LoVo (cell line): ENCODE measurements at places on chromosomes 12 and 14.

GRCh38 chr12:30661210-30661609 lies 34.5 kb downstream of the IPO8 start:
- DNase-seq = no peak

GRCh38 chr12:67388331-67389138 lies 119.4 kb downstream of the CAND1 start:
- DNase-seq = no peak

GRCh38 chr12:52632656-52633055 lies 14.3 kb upstream of the KRT73 start:
- DNase-seq = no peak

- no peak for DNase-seq
These were observed 10.4 kb downstream of the HOXC5 start for GRCh38 chr12:54042970-54043853.

DNA sequence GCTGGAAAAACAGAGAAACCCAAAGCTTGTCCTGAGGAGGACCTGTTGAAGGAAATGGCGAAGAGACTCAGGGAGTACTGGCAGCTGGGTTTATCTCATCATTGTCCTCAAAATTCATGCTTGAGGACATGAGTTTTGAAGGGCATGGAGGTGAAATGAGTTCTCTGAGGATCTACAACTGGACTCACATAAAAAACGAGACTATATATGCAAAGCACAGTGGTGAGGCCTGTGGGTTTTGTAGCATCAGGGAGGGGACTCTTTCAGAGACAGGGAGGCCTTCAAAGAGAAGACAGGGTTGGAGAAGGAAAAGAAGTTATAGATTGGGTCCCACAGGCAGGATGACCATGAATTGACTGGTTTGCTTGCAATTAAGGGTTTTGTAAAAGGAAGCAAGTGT lies 71.3 kb upstream of the SCN8A start:
- no peak for DNase-seq

DNA sequence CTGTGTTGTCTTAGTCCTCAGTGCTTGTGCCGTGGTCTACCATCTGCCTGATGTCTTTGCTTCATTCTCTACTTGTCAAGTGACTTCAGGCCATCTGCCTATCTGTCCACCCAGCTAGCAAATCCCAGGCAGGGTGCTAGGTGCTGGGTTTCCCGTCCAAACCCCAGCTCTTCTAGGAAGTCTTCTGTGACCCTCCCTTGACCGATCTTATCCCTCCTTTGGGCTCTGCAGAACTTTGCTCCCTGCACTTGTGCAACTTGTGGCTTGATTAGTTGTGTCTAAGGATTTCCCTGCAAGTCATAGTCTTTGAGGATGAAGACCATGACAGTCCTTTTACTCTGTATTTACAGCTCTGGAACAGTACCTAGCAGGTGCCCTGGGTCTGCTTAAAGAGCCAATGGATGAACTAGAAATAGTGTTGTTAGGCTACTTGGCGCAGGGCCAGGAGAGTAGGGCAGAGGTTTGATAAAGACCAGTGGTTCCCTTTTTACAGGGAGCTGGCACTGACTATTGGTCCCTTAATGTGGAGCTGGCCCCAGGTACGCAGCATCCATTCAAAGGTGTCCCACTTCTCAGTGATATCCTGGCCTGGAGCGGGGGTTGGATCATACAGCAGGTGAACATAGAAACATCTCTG lies 60.1 kb downstream of the ADCK1 start:
- no peak for DNase-seq

DNA sequence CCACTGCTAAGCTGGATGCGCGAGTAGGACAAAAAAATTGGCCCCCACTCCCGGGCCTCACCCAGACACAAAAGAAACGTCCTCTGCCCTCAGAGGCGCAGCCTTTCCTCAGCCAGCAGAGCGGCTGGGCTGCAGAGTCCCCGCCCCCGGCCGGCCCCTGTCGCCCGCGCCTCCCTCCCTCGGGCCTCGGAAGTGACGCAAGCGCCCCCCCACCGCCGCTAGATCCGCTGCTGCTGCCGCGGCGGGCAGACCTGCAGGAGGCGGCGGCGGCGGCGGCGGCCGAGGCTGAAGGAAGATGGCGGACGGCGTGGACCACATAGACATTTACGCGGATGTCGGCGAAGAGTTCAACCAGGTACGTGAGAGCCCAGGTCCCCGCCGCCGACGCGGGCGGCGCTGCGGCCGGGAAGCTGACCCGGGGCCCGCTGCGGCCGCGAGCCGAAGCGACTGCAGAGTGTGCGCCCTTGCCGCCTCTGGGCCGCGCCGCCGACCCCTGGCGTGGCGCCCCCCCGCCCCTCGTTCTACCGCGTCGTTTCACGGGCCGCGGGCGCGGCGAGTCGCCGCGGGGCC lies at the start of gene CPSF6:
CPSF6 (plus strand) TSS at position 218 of the 570 bp plus-strand sequence; CDS start at position 296, 78 bp downstream.
- peak; percentile 98 for DNase-seq

DNA sequence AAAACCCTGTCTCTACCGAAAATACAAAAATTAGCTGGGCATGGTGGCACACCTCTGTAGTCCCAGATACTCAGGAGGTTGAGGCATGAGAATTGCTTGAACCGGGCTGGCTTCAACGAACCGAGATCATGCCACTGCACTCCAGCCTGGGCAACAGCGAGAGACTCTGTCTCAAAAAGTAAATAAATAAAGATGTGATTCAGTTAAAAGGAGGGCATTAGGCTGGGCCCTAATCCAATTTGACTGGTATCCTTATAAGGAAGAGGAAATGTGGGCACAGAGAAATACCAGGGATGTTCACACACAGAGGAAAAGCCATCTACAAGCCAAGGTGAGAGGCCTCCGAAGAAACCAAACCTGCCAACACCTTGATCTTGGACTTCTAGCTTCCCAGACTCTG lies 10.1 kb upstream of the DCAF4 start:
- peak; percentile 15 for DNase-seq

GRCh38 chr14:20179880-20180279 lies 10.8 kb upstream of the OR11G2 start:
- no peak for DNase-seq

GRCh38 chr12:26786491-26786864 lies 46.5 kb downstream of the ITPR2 start:
- no peak for DNase-seq

DNA sequence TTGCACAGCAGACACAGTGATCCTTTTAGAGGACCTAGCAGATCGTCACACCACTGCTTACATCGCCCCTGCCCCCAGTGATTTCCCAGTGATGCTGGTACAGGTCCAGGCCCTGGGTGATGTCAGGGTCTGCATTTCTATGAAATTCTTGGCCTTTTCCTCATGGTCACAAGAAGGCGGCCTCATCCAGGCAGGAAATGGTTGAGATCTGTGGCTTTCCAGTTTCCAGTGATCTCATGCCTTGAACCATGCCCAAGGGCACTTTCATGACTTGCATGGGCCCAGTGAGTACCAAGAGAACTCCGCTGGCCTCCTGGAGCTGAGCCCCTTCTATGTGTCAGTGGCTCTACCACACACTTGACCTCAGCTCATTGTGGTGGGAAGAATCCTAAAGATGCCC lies 41.9 kb upstream of the BDKRB2 start:
- DNase-seq = no peak

DNA sequence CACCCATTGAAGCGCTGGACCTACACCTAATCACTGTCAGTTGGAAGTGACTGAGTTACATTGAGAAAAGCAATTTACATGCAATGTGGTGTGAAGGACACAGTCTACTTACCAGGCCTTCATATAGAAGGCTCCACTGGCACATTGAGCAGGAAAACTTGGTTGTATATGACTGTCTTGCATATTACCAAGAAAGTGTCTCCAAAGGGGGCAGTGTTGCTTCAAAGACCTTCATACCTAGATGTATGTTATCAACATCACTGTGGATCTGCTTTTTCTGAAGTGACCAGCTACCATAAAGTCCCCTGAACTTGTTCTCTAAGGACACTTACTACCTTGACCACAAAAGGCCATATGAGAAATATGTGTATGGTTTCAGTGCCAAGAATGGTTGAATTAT lies 64.1 kb downstream of the NELL2 start:
- DNase-seq = no peak

DNA sequence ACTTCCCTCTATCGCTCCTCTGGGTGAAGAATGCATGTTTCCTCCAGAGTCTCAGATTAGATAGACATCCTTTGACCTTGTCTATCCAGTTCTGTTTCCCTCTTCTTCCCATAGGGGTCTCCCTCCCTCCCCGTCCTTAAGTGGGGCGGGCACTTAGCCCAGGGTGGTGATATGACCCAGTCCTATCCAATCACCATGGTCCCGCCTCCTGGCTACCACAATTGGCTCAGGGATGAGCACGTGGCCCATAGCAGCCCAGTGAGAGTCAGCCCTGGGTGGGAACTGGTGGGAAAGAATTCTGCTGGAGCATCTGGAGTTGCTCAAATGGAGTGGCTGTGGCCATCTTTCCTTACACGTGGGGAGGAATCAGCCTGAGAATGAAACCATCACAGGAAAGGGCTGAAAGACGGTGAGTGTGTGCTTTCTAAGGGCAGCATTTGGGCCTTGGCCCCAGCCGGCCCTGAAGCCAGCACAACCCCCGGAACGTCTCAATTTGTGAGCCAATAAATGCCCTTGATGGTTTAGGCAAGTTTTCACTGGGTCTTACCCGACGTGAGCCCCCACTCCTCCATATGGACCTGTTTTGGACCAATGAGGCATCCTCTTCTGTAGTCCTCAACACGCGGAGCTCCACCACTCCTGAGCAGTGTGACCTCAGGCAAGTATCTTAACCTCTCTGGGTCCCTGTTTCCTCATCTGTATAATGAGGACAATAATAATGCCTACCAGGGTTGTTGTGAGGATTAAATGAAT lies 14.4 kb upstream of the MLXIP start:
- DNase-seq = peak; percentile 90

DNA sequence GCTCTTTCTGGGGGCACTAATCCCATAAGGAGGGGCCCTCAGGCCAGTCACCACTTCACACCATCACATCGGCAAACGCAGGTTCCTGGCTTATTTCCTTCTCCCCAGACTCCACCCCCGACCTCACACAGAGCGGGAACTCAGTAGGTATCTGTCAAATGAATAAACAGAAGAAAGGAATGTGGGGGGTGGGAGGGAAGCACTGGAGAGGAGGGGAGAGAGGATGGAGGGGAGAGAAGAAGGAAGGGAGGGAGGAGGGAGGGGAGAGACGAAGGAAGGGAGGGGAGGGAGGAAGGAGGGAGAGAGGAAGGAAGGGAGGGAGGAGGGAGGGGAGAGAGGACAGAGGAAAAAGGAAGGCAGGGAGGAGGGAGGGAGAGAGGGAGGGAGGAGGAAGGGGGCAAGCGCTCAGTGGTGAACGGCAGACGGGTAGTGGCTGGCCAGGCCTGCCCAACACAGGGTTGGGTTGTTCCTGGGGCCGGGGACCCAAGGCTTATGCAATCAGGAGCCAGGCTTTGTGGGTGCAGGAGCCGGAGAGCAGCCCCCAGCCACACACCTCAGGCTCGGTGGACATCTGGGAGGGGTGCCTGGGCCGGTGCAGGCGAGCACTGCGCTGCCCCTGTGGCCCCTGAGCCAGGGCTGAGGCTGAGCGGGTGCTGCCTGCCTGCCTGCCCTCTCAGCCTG lies 52.6 kb upstream of the FBRSL1 start:
- no peak for DNase-seq
